ENCODE measurements at places on chromosomes 5 and 9.

- no peak for DNase-seq
Measured at GRCh38 chr5:60295423-60295822, 401.9 kb upstream of the PDE4D start.

GRCh38 chr5:35902046-35902672, 36.3 kb downstream of the CAPSL start:
- DNase-seq: no peak

- DNase-seq: no peak
Measured at GRCh38 chr9:34087370-34087769, 38.7 kb upstream of the UBAP2 start.

DNA sequence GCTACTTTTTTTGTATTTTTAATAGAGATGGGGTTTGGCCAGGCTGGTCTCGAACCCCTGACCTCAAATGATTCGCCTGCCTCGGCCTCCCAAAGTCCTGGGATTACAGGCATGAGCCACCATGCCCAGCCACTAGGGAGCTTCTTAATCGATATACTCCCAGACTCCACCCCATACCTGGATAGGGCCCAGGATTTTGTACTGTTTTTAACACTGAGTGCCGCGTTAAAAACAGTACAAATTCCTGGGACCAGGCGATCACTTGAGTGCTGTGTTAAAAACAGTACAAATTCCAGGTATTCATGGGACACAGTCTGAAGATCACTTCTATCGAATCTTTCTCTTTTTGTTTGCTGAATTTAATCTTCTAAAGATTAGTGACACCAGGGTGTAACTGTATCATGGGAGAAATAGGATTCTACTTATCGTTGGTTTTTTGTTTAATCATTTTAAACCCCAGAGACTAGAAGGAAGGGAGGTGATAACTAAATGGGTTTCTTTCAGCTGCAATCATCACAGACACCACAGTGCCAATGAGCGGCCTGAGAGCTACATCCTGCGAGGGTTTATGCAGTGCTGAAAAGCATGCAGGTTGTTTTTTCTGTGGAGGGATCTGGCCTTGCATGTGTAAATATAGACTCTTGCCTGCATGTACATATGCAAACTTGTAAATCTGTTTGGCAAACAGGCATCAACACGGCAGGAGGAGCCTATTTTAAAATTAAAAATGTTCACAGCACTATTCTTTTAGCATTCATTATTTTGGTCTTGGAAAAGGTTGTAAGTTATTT, 303.8 kb upstream of the WWC1 start:
- no peak for DNase-seq

DNA sequence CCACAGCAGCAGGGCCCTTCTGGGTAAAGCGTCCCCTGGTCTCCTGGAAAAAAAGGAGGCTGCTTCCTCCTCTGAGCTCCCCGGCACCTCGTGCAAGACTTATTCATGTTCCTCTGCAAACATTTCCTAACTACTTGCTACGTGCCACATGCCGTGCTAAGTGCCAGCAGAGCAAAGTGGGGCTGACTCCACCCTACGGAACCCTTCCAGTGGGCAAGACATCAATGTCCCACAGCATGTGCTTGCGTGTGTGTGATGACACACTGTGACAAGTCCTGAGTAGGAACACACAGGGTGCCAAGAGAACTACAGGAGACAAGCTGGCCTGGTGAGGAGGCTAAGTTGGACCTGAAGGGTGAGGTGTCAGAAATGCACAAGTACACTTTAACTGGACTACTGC, 57.4 kb downstream of the SEMA4D start:
- DNase-seq: no peak

DNA sequence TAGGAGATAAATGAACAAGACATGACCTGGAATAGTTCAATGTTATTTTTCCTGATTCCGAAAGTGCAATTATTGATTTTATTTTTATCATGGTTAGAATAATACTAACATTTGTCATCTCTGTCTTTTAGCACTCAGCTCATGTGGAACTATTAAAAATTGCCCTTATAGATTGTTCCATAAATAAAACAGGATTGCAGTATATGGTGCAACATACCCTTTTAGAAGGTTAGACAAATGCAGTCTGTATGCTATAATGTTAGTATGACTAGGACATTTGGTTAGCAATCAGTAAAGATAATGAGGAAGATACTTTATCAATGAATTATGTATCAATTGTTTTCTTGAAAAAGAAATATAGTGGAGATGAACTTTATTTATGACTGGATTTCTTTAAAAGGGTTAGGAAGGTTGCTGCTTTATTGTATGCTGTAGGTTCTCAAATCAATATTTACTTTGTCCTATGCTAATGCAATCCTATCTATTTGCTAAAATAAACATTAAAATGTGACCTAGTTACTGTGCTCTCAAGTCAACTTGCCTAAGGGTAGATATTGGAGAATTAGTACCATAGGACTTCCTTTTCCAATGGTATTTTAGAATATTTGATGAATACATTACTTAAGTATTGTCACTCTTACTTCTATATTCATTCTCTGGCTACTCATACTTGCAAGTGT, 348.9 kb upstream of the ISL1 start:
- DNase-seq: no peak

- DNase-seq: no peak
Measured at GRCh38 chr9:111873901-111874300, 22.7 kb upstream of the UGCG start.

DNA sequence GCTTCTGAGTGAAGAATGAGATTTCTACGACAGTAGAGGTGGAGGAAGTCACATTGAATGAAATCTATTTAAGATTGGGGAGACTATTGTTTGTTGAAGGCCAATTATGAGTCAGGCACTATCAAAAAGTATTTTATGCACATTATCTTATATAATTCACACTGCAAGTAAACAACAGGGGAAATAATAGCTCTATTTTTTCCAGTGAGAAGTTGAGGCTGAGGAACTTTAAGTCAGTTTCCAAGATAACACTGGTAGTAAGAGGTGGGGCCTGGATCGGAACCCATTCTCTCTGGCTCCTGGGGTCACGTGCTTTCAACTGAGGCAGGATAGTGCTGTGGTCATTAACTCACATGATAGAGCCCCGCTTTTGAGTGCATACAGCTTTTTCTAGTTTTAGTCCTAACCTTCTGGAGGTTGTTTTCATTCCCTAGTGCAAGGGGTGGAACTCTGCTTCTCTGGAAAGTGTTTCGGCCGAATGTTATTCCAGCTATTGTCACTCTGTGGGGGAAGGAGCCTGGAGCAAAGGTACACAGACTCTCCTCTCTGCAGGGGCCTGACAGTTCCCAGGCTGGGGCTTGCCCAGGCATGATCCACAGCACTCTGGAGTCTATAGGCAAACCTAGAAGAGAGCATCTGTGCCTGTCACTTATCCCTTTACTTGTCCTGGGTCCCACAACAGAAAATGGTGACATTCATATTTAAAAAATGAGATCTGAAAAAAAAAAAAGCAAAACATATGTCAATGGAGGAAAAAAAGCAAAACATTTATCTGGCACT, 352.4 kb upstream of the ACTBL2 start:
- DNase-seq: no peak
